ENCODE measurements at places on chromosomes 5 and 9.

- no peak for DNase-seq
These were observed 593.2 kb upstream of the CLINT1 start for GRCh38 chr5:158451993-158452672.

- no peak for DNase-seq
These were observed 120.9 kb downstream of the SSBP2 start for GRCh38 chr5:81629986-81630385.

GRCh38 chr5:160040471-160040835 is 31.5 kb downstream of the TTC1 start:
- no peak for DNase-seq

- no peak for DNase-seq
These were observed 270.2 kb downstream of the PSAT1 start for GRCh38 chr9:78566948-78567675.

- no peak for DNase-seq
These were observed 36.6 kb downstream of the NREP start for GRCh38 chr5:111720333-111720890.

GRCh38 chr5:170145462-170145861 is 39.8 kb downstream of the FOXI1 start:
- DNase-seq, result no peak

DNA sequence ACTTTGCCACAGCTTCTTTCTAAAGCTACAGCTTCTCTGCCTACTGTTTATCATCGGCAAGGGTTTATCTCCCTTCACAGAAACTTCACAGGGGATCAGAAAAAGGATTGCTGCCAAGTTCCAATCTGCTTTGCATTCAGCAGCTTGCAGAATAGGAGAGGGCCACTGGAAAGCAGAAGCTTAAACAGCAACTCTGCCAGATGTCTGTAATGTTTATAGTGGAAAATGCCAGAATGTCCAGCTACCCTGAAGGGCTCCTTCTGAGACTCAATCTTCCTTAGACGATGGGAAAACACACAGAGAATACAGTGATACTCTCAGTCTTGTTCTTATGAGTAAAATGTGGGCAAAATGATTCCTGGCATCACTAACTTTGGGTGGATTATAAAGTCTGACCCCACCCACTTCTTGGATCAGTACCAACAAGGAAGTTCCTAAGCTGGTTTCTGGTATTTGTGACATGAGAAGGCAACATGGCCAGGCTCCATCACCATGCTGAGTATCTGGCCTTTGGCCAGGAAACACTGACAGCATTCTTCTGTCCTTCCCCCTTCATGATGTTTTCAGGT is 19.0 kb downstream of the STOM start:
- no peak for DNase-seq

DNA sequence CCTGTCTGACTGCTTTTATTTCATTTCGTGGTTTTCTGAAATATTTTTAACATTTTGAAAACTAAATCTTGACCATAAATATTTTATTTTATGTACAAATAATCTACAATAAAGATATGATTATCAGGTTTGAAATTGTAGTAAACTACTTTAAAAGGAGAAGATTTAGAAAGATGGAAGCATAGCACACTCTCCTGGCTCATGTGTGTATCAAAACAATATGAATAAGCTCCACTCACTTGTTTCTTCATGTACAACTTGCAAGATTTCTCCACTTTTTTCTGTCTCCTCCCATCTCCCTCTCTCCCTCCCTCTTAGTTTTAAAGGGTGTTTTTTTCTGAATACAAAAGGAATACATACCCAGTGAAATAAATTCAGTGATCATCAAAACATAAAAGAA is 15.4 kb upstream of the VPS13A start:
- no peak for DNase-seq

DNA sequence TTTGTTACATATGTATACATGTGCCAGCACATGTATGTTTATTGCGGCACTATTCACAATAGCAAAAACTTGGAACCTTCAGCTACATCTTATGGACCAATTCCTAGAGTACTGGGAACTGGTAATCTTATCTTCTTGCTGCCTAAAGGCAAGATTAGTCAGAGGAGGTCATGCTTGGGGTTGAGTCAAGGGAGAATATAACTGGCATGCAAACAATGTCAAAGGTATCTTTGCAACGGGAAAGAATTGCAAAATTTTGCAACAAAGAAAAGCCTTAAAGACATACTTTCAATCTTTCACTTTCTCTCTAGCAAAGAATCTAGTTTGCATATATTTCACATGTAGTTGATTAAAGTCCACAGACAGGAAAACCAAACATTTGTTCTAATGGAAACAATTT is 145.2 kb downstream of the EDIL3 start:
- DNase-seq, result no peak

- DNase-seq, result no peak
These were observed 290.4 kb upstream of the PDE4D start for GRCh38 chr5:60183881-60184280.

- DNase-seq, result no peak
These were observed 29.2 kb upstream of the C9orf57 start for GRCh38 chr9:72089451-72090130.

DNA sequence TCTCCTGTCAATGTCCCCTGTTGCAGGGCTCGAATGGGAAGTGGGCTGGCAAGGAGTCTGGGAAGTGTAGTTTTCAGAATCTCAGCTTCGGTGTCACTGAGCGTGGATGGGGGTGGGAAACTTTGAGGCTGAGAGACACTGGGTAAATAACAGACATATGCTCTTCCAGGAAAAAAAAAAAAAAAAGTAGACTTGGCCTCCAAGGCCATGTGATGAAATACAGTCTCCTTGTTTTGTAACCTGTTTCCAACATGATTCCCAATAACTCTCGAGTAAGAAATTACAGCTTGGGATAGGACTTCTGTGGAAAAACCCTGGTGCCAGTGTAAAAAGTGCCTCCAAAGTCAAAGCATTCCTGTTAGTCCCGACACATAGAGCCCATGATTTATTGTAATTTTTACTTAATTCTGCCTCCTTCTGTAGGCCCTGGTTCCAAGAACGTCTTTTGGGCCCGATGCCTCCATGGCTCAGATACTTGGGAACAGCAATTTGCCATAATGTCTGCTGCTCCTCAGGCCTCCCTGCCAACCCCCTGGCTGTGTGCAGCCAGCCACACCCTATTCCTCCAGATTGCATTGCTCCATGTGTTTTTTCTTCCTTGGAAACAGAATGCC is 119.5 kb upstream of the TNC start:
- no peak for DNase-seq

DNA sequence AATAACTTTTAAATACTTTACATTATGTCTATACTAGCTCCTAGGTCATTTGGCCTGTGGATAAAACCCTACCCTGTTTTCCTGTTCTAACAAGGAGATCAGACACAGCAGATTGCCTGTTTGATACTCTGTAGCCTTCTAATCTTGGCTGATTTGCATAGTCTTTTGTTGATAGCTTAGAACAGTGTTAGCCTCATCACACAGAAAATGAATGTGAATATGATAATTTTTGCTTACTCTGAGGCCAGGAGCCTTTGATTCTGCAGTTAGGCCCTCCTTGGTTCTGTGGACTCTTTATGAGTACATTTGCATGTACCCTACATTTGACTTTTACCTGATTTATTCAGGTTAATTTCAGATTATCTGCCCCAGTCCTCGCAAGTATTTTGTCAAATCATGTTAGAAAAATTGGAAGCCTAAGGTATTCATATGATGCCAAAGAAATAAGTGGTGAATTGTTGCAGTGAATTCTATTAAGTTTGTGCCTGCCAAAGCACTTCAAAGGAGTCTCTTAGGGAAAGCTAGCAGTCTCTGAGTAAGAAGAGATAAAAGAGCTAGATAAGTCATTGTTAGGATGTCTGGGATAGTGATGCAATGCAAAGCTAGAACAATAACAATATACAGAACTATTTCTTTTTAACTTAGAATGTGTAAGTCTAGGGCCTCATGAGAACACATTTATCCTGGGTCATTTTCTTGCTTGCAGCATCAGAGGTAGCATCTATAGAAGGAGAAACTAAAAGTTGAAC is 56.4 kb downstream of the SCAMP1 start:
- no peak for DNase-seq

DNA sequence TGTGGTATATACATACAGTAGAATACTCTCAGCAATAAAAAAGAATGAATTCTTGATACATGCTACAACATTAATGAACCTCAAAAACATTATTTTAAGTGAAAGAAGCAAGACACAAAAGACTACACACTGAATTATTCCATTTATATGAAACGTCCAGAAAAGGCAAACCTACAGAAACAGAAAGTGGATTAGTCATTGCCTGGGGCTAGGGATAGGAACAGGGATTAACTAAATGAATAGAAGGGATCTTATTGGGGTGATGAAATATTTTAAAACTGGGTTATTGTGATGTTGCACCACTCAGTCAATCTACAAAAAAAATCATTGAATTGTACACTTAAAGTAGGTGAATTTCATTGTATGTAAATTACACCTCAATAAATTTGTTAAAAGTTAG is 326.7 kb downstream of the PIK3R1 start:
- no peak for DNase-seq

DNA sequence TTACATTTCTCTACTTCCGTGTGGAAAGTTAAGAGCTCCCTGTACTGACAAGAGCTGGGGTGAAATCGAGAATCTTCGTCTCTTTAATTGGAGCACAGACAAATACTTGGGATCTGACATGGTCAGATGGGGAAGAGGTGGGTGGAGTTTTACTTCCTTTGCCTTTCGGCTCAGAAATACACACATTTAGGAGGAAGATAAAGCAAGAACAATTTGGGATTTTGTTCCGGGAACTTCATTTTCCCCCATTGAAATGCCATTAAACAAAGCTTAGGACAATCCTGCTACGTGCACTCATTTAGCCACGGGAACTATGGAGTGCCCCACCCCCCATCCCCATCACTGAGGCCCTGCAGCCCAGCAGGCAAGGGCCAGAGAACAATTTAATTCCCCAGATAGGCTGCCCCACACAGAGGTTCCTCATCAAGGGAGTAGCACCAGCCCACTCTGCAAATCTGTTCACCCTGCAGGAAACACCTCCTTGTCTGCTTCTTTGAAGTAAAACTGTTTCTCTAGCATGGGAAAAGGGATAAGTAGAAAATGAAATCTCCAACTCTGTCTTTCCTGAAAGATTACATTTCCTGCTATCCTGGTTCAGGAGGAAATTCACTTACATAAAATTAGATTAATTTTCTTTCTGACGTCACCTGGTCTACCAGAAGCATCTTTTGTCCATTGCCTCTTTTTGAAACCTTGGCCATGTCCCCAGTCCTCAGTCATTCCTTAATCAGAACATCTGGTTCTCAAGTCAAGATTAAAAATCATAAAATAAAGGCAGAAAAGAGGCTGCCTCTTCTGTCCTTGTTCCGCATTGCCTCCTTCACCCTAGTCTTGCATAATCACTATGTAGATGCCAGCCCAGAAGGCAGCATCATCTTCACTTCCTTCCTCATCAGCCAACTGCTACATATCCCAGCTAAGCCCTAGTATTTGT is 206.4 kb downstream of the ENC1 start:
- no peak for DNase-seq

DNA sequence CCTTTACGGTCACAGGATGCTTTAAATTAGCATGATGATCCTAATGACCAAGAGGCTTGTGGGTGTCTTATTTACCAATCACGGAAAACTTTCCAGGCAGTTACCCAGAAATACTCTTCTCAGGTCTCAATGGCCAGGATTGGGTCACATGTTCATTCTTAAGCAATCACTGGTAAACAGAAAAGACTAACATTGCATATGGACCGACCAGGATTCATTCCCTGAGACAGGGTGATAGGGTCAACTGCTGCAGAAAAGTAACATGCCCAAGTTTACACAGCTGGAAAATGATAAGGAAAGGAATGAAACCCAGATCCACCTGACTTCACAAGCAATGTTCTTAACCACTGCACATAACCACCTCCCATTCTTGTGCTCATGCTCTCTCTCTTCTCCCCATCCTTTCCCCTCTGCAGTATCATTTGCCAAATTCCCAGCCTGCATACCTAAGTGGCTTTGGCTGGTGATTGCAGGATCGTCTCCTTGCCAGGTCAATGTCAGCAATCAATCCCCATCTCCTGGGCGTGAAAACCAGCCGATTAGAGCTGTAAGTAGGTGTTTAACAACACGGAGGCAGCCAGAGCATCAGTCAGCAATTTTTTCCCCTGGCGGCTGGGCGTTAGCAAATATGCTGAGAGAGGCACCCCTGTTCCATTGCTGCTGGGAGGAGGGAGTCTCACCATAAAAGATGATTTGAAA is 219.4 kb downstream of the NMUR2 start:
- DNase-seq, result no peak

- no peak for DNase-seq
These were observed 473 bp upstream of the GABRA1 start for GRCh38 chr5:161847447-161847846.

GRCh38 chr5:67502951-67503350 is 306.4 kb upstream of the CD180 start:
- no peak for DNase-seq

Measured in AG04449 (cell line).